ENCODE measurements at places on chromosomes 12 and 14.

GRCh38 chr12:68236421-68237059, 10.9 kb upstream of the IL26 start:
- DNase-seq, result no peak

DNA sequence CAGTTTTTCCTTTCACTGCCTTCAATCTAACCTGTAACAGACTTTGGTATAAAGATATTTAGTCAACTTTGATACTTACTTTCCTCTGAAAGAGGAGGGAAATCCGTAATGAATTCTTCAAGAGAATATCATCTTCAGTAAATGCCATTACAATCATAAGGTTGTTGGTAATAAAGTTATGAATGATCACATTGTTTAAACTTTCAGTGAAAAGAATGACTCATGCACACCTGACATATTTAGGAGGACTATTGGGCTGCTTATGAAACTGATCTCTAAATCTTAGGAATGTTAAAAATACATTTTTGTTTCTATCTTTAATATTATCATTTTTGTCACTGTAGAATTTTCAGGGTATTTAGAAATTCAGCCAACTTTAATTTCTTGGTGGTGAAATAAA, 474.7 kb downstream of the SLC16A7 start:
- DNase-seq, result no peak

- no peak for DNase-seq
These were observed 5.6 kb downstream of the FAM234B start for GRCh38 chr12:13049816-13050215.

DNA sequence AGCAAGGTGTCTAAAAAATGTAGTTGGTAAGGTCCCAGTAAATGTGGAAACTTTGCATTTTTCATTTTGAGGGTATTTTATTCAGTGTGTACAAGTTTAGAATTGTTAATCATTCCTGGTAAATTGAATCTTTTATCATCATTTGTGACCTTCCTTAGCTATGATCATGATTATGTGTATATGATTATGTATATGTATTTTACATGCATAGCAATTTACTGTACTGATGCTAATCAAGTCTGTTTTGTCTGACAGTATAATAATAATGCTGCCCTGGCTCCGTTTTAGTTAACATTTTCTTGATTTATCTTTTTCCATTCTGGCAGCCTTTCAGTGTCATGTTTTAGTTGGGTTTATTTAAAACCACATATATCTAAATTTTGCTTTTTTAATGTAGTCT, 9.4 kb downstream of the WASHC4 start:
- no peak for DNase-seq

Measured in progenitor cell of endocrine pancreas (in vitro differentiated cells).